ENCODE measurements at places on chromosomes 6 and 20. TPM values are rescaled to one million over a fixed set of nuclear protein-coding genes. Genes with fewer than 3 reads are reported as not detected.

DNA sequence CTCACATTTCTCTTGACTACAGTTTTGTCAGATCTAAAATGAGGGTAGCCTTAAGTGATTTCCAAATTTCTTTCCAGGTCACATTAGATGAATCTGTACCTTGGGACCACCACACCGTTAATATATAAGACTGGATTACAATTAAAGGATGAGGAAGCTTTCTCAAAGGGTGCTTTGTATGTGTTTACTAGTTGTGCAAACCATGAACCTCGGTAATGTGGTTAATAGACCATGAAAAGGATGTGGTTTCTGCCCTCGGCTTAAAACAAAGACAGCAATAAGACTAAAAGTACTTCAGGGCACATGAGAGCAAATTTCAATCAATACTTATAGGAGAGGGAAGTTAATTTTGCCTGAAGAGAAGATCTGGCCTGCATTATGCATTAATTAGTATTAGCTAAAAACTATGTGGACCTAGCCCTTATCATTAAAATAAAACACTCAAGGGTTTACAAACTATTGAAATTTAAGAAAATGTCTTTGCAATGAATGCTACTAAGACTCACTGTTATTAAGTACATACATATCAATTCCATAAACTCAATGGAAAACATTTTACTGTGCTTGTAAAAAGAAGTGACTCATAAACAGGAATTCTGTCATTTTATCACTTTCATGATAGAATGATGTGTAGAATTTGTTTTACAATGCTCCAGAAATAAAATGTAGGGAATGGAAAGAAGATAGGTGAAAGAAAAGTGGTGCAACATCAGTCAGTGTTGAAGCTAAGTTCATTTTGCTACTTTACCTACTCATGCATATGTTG is 936 bp upstream of the TMX4 start:
- DNase-seq: no peak

GRCh38 chr6:13866301-13866700 is 51.9 kb upstream of the MCUR1 start:
- no peak for DNase-seq

- no peak for DNase-seq
Observed at GRCh38 chr20:25215521-25215920, 20.0 kb downstream of the ENTPD6 start.

DNA sequence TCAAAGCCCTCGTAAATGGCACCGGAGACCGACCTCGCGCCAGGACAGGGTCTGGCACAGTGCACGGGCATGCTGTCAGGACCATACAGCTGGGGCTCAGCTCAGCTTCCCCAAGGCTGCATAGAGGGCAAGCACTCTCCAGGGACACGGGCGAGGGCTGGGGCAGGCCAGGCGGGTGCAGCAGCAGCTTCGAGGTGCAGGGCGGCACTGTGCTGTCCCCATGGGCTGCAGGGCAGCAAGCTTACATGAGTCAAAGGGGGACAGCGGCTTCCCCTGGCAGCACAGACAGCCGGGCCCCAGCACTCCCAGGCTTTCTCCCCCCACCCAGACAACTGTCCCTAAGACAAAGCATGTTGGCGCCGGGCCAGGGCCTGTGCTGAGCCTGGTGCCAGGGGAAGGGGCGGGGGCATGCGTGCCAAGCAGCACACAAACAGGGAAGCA is 25.7 kb downstream of the PSMG4 start:
- no peak for DNase-seq

Gene SLC2A4RG
- 42.0 TPM for total RNA-seq

GRCh38 chr6:90062667-90063066 is 168.4 kb downstream of the GJA10 start:
- no peak for DNase-seq

DNA sequence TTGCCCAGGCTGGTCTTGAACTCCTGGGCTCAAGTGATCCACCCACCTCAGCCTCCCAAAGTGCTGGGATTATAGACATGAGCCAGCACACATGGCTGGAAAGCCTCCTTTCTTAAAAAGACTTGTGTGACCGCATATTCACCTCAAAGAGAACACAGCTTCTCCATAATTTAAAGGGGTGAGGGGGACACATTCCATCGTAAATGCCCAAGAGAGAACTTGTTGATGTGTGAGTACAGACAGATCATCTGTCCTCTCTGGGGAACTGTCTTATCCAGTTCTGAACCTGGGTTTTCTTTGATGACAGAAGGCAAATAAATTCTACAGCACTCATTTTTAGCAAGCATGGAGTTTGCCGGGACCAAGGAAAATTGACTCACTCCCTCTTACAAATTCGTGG is 47.2 kb downstream of the NFATC2 start:
- DNase-seq: no peak

- DNase-seq: no peak
Observed at GRCh38 chr6:43718387-43719105, 31.0 kb upstream of the MRPS18A start.

Data from omental fat pad (tissue), 4 donors.